Large intestine (tissue), 12 donors: ENCODE measurements at places on chromosomes 11 and 22. TPM values are rescaled to one million over a fixed set of nuclear protein-coding genes. Genes with fewer than 3 reads are reported as not detected.
A peak's percentile ranks its signal among the peaks of the same experiment; 100 is the strongest.

The SPDYC gene
- not detected for polyA plus RNA-seq

DNA sequence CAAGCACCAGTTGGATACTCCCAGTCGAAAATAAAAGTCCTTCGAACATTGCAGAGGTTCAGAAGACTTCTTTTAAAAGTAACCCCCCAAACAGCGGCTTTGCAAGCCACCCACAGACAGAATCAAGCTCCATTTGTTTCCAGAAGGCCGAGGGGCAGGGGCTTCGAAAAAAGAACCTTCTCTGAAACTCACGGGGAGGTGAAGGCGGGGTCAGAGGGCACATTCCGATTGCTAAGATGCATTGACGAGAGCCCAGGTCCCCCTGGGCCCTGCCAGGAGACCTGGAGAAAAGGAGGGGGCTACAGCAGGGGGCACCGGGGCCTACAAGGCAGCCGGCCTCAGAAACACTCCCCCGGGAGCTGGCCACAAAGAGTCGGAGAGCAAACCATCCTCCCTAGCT is 306.8 kb downstream of the MN1 start:
- no peak for DNase-seq

GRCh38 chr11:61193596-61193995 is 9.7 kb upstream of the PGA3 start:
- DNase-seq: no peak

The IGLL5 gene
- 0.16 TPM for polyA plus RNA-seq

DNA sequence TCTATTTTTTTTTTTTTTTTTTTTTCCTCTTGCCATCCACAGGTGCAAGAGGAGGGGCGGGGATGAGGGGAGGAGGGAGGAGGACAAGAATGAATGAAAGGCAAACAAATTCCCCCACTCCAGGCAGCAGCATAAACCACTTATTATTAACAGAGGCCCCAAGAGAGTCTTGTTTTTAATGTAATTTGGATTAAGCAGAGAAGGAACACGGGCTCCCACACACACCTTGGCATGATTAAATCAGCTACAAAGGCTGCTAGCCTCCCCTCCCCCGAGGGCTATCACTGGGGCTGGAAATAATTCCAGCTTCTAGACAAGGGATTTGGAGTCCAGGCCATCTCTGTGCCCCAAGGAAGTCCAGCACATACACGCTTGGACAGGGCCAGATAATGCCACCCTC is 93.4 kb upstream of the DRD2 start:
- no peak for DNase-seq

GRCh38 chr22:47597041-47597440 is 834.6 kb downstream of the TBC1D22A start:
- DNase-seq: no peak

DNA sequence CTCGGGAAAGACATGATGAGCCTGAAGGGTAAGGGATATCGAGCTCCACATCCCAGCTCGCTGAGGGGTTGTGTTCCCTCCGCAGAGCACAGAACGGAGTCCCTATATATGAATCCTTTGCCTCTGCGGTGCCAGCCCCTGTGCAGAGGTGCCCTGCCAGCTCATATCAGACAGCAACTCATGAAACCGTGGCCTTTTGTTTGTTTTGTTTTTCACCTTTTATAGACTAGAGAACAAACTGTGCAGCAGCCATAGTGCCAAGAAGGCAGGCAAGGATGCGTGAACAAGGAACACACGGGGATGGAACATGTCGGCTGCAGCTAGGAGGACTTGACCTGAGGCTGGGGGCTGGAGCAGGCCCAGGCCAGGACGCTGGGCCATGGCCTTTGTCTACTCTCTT is 109.8 kb downstream of the PKNOX2 start:
- no peak for DNase-seq

GRCh38 chr22:27583856-27584255 is 217.7 kb downstream of the MN1 start:
- DNase-seq: no peak

DNA sequence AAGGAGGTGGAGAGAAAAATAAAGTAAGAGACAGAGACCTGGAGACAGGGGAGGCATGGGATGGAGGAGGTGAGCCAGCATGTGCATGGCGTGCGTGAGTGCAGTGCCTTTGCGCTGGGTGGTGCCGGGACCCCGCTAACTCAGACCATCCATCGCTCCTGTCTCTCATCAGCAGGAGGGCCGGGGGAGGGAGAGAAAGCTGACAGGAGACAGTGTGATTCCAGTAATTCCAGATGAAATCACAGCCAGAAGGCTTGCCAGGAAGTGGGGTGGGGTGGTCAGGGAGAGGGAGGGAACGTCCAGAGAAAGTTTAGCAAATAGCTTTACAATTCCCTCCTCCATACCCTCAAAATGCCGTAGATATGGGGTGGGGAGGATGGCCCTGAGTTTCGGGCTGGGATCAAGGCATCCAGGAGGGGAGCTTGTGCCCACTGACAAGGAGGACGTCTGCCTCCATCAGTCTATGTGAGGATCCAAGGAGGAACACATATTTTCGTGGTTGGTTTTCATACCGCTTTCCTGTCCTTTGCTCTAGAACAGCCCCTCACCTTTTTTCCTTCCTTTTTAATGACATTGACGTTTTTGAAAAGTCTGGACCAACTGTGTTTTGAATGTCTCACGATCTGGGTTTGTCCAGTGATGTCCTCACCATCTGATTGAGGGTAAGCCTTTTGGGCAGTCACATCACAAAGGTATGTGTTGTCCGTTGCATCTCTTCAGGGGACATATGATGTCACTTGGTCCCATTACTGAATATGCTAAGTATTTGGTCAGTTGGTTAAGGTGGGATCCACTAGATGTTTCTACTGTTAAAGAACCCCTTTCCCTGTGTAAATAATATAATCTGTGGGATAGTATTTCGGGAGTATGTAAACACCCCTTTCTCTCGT is 567.3 kb downstream of the MIAT start:
- peak; percentile 28 for DNase-seq

- DNase-seq: no peak
Observed at GRCh38 chr11:34480314-34480713, 33.3 kb downstream of the ELF5 start.

The CD3E gene
- 9.1 TPM for polyA plus RNA-seq

The APOA4 gene
- 4,166 TPM for polyA plus RNA-seq

DNA sequence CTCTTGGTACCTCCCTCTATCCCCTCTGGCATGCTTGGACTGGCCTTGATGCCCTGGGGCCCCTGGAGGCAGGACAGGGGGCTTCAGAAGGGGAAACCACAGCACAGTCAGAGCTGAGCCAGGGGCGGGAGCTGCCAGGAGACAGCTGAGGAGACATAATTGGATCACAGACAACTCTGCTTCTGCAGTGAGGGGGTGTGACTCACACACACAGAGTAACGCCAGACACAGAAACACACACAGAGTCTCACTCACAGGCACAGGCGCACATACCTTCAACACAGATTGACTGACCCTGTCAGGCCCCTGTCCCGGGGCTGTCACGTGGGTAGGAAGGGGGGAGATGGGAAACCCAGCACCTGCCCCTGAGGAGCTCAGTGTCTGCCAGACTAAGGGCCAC is 20.6 kb downstream of the STARD10 start:
- no peak for DNase-seq

The MMP13 gene
- 0.07 TPM for polyA plus RNA-seq

DNA sequence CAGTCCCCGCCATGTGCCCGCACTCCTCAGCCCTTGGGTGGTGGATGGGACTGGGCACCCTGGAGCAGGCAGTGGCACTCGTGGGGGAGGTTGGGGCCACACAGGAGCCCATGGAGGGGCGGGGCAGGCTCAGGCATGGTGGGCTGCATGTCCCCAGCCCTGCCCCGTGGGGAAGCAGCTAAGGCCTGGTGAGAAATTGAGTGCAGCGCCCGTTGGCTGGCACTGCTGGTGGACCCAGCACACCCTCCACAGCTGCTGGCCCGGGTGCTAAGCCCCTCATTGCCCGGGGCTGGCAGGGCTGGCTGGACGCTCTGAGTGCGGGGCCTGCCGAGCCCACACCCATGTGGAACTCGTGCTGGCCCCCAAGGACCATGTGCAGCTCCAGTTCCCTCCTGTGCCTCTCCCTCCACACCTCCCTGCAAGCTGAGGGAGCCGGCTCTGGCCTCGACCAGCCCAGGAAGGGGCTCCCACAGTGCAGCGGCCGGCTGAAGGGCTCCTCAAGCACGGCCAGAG is 16.1 kb downstream of the OR5B3 start:
- no peak for DNase-seq

The PAK1 gene
- 81.0 TPM for polyA plus RNA-seq

GRCh38 chr11:134480136-134480712 is 68.2 kb upstream of the B3GAT1 start:
- DNase-seq: no peak

DNA sequence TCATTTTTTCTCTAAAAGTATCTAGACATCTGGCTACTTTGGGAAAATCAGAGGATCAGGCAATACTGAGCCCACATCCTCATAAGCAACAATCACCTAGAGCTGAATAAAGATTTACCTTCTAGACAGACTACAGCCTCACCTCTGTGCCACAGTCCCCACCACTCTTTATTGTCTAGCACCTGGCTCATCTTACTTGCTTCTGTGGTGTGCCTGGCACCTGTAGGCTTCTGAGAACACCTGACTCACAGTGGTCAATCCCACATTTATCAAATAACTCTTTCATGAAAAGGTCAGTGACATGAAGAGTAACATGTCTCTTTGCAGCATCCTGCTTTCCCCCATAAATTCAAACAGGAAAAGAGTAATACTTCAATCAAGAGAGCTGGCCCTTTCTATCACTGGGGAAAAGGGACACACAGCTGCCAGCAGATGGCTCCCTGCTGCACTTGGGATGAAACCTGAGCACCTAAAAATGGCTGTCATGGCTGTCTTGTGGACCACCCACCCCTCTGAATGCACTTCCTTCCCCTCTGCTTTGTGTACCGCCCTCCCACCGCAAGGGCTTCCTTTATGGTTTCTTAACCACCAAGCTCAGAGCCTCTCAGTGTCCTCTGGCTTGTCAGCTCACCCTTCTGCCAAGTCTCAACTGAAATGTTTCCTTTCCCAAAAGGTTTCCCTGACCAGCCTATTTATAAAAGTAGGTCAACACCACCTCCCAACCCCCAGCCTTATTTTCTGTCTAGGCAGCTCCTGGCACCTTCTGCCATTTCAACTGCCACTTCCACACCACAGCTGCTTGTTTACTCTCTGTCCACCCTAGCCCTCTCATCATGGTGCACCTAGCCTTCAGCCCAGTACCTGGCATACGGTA is 9.3 kb downstream of the TFIP11 start:
- no peak for DNase-seq

DNA sequence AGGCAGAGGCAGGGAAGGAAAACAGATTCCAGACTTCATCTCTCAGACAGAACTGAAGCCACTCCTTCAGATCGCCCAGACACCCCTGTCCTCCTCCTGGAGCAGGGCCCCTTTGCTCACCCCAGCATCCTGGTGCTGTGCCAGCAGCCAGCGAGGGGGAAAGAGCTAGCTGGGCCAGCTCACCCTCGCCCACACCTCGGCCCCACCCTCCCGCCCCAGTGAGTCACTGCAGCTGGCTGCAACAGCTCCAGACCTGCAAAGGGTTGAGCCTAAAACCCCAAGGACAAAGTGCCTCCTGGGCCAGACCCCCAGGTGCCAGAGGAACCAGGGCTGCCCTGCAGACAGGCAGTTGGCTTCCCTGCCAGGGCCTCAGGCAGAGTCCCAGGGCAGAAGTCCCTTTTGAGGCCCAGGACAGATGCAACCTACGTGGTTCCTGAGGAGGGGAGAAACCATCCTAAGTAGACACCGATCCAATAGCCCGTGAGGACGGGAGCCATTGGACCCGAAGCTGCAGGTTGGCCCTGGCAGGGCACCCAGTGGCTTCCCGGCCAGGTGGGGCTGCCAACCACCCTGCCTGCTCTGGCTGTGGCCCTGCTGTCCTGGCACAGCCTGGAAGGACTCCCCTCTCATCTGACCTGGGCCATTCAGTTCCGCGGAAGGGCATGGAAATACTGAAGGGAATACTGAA is 7.2 kb downstream of the AHNAK start:
- DNase-seq: no peak

The RAB3IL1 gene
- polyA plus RNA-seq: 19.6 TPM
